ENCODE measurements at places on chromosomes 3 and 15.

DNA sequence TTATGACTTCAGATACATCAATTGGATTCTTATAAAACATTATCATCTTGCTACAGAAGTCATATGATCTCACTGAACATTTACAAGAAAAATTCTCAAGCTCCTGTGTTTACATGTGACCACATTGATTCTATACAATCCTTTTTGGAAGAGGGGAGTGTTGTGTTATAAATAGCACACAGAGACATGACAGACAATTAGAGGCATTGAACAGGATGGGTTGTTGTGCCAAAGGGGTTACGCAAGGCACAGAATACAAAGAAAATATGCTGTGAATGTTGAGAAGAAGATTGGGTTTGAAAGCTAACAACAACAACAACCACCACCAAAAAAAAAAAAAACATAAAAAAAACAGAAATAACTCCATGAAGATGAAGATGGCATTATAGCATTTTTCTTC, 32.5 kb upstream of the TBL1XR1 start:
- DNase-seq = no peak

- no peak for DNase-seq
Measured at GRCh38 chr3:123105201-123106189, 38.7 kb downstream of the PDIA5 start.

GRCh38 chr3:126481808-126482502, 6.3 kb upstream of the ZXDC start:
- DNase-seq = no peak

DNA sequence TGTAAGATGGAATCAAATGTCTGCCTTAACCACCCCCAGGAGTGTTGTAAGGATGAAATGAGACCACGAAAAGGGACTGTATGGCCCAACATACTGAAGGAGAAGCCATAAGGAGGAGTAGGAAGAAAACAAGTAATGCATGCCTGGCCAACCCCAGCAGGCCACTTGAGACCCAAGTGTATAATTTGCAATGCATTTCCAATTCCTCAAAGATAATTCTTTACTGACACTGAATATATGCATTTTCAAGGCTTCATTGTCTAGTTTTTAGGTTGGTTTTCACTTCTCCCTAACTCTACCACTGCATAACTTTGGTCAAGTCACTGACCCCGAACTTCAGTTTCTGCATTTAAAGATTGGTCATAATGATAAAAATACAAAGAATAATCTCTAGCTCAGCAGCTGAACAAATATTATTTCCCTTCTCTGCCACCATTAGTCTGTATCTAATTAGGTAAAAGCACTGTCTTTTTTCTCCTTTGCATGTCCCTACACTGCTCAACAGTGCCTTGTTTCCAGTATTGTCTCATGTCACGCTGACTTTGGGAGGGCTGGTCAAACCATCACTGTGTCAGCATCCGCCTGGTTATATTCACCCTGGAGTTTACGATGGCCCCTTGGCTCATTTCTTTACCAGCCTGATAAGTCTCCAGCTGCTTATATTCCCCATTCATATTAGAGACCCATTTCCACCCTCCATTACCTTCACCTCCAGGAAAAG, 378.6 kb downstream of the NTRK3 start:
- no peak for DNase-seq

- no peak for DNase-seq
Measured at GRCh38 chr3:144109944-144110343, 138.3 kb downstream of the DIPK2A start.

GRCh38 chr3:133706033-133706432, 40.2 kb upstream of the TF start:
- DNase-seq = no peak

GRCh38 chr3:38566215-38566528, 70.0 kb downstream of the EXOG start:
- DNase-seq = peak; percentile 58

GRCh38 chr15:44536962-44537734, at the start of gene EIF3J:
TSS of gene EIF3J (plus strand) at chr15:44537147. CDS start at chr15:44537195, 48 bp downstream.
- peak; percentile 98 for DNase-seq

GRCh38 chr15:63079947-63080626, 37.5 kb downstream of the TPM1 start:
- no peak for DNase-seq

DNA sequence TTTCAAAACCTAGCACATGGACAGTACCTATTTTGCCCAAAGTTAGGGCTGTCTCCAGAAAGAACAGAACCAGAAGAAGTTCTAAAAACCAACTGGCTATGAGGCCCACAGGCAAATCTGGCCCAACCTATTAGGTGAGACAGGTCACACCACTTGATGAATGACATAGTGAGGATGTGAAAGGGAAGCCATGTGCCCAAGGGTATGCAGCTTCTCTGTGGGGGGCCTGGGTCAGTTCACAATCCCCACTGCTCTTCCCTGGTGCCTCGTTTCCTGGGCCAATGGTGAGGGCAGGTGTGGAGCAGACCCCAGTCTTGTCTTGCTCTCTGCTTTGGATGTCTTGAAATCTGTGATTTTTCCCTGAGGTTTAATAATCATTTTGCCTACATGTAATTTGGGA, 8.9 kb downstream of the INSYN1 start:
- no peak for DNase-seq

DNA sequence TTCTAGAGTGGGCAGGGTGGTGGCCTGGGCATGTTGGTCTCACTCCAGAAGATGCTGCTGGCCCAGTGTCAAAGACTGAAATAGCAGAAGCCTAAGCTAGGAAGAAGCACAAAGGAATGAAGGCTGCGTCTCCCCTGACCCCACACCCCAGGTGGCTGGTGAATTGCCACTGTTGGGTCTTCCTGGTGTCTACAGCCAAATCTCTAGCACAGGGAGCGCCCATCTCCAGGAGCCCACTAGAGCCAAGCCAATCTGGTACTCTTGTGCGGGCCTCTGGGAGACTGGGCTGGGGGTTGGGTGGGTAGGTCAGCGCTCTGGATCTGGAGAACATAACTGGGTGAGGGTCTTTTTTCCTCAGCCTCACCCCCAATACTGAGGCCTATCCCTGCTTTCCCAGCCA, 894 bp downstream of the TUSC2 start:
- DNase-seq = no peak

DNA sequence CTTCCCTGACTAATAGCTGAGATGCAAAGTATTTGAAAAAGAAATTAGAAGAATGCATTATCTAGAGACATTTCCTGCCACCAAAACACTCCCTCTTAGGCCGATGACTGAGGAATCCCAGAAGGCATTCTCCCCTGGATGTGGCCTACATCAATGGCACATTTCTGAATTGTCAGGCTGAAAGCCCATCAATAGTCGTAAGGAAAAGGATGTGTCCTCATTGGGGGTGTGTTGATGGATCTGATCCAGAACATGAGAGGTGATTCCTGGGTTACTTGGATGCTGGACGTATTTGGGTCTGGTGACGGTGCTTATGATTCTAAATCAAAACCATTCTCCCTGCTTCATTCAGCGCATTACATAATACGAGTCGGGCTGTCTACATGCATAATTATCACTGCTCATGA, 216.9 kb upstream of the CDIN1 start:
- no peak for DNase-seq

- DNase-seq = no peak
Measured at GRCh38 chr3:148962513-148962912, 28.8 kb upstream of the GYG1 start.

- no peak for DNase-seq
Measured at GRCh38 chr15:77162872-77163633, 92.1 kb upstream of the TSPAN3 start.

DNA sequence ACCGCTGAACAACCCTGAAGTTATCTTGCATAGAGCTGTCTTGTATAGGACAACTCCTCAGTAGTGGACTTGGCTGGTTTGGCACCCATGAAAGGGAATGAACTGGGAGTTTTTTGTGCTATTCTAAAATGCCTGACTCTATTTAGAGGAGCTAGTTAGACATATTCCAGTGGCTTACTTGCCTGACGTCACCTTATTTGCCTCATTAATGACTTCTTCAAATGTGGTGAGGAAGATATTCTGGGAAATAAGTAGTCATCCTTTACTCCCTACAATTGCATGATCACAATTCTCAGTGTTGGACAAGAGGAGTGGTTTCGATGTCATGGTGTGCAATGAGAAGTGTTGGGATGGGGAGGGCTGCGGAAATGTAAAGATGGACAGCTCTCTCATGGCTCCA, 509.2 kb upstream of the MDFIC2 start:
- no peak for DNase-seq

DNA sequence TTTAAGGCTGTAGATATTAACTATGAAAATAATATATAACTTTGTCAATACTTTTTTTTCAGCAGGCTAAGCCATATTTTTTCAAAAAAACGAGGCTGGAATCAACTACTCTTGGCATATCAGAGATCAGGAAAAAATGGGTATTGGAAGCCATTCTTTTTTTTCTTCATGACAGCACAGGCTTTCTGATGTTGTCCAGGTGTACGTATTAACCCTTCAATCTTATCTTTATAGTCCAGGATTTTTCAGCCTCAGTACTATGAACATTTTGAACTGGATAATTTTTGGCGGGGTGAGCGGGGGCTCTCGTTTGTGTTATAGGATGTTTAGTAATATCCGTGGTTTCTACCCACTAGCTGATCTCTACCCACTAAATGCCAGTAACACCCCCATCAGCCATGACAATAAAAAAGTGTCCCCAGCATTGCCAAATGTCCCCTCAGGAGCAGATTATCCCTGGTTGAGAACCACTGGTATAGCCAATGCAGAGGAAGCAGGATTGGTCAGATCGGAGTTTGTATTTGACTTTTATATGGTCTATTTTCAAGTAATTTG, 52.0 kb downstream of the PLCL2 start:
- no peak for DNase-seq

GRCh38 chr15:98745650-98746374, 97.5 kb downstream of the IGF1R start:
- no peak for DNase-seq

DNA sequence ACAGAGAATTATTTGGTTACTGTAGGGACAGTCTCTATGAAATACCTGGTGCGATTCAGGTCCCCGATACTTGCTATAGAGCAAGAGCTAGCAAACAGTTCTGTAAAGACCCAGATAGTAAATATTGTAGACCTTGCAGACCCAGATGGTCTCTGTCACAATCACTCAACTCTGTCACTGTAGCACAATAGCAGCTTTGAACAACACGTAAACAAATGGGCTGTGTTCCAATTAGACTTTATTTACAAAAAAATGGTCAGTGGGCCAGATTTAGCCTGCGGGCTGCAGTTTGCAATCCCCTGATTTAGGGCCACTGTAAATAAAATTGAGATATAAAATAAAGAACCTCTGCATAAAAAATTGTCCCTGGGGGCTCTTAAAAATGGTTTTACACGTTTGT, 127.7 kb downstream of the SV2B start:
- no peak for DNase-seq

DNA sequence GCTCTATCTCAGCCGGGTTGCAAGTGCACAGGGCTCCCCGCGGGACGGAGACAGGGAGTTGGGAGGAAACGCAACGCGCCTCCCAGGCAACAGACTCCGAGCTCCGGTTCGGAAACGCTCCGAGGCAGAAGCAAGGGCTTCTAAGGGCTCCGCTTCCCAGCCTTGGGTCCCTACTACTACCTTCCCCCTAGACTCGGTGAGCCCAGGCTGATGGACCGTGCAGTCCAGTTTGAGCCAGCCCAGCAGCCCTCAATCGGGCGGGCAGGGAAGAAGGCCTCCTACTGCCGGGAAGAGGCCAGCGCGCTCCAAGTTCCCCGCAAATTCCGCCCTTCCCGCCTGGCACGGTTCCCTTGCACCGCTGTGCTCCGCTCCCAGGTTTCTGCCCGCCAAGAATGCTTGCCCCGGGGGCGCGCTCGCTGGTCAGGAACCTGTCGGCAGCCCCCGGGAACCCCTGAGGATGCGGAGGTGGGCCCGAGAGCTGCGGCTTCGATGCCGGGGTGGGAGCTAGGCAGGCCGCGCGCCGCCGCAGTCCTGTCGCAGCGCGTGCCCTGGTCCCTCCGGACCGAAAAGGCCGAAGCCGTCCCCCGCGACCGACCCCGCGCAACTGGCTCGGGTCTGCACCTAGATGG, 728 bp downstream of the TRANK1 start:
- DNase-seq = peak; percentile 73

DNA sequence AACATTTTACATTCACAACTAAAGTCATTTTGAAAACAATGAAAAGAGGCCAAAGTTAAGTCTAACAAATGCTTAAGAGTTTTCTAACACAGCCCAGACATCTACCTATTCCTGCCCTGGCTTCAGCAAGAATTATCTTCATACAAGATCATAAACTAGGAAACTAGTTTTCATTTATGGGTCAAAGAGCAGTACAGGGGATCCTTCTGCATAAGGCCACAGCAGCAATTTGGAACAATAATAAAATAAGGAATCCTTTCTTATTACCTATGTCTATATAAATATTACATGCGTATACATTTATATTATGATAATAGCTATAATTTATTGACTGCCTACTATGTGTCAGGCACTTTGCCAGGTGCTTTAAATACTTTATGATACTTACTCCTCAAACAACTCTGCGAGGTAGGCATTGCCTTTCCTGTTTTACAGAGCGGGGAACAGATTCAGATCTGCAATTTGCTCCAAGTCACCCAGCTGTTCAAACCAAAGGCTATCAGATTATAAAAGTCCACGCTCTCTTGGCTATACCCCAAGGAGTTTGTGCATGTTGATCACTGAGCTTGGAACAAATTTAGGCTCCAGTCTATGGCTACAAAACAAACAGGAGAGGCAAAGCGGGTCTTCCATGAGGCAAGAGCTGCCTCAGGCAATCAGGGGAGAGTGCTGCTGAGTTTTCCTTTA, 196.4 kb downstream of the RORA start:
- no peak for DNase-seq

GRCh38 chr15:36469311-36469966, 110.0 kb upstream of the CDIN1 start:
- no peak for DNase-seq

DNA sequence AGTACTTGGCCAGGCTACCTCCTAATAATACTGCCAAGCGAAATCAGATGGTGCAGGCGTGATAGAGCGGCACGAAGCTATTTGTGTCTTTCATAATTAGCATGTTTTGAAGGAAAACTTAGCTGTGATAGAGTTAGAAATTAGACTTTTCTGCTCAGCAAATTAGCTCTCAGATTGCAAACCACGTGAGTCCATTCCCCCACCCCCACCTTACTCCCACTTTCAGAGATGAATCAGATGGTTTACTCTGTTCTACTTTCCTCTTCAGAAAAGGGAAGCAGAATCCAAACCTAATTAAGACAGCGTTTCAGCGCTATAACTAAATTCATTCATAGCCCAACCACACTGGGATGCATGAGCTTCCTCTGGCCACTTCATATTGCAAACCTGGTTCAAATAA, 214.6 kb downstream of the SLCO3A1 start:
- no peak for DNase-seq

DNA sequence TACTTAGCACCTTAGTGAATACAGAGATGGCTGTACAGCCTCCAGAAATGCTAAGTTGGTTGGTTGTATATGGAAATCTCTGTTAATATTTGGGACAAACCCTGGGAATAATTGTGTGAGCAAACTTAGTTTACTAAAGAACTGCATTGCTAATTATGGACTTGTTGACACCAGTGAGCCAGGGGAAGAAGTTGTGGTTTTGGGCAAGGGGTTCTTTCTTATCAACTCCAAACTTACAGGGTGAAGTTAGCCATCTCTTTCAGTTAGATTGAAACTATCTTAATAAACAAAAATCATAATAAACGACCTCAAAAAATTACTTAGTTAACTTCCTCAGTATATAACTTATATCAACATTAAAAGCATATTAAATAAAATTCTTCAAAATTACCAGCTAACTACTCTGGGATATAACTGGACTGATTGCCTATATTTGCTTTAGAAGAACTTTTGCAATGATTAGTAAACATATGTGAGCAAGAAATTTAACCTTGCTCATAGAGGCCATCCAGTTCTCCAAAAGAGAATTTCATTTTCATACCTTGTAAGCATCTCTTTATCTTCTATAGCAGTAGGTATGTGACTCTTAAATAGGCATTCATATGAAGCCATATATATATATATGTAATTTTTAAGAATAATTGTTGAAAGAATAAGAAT, 24.7 kb downstream of the MBNL1 start:
- DNase-seq = no peak
